ENCODE measurements at places on chromosomes 7 and 10. TPM values are rescaled to one million over a fixed set of nuclear protein-coding genes. Genes with fewer than 3 reads are reported as not detected.
A peak's percentile ranks its signal among the peaks of the same experiment; 100 is the strongest.

DNA sequence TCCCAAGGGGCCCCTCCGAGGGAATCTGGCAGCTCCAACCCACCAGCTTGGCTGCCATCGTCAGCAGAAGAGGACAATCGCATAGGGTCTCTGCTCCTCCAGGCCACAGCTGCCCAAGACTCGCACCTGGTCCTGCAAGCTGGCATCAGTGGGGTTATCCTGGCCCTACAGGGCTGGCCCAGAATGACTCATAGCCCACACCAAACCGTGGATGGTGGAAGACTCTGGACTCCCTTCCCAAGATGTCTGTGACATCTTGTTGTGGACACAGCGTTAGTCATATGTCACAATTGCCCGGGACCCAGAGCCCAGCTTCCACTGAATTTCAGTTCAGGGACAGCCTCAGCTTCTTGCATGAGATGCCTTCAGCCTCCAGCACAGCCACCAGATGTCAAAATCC, 91.5 kb upstream of the CUX1 start:
- DNase-seq, result no peak

ASB10 gene
- not detected for total RNA-seq

TWIST1 gene
- 10.6 TPM for total RNA-seq

GRCh38 chr10:114708717-114709335, 50.8 kb upstream of the ABLIM1 start:
- no peak for DNase-seq

LMOD2 gene
- not detected for total RNA-seq

GPR15LG gene
- total RNA-seq, result 10.3 TPM

DNA sequence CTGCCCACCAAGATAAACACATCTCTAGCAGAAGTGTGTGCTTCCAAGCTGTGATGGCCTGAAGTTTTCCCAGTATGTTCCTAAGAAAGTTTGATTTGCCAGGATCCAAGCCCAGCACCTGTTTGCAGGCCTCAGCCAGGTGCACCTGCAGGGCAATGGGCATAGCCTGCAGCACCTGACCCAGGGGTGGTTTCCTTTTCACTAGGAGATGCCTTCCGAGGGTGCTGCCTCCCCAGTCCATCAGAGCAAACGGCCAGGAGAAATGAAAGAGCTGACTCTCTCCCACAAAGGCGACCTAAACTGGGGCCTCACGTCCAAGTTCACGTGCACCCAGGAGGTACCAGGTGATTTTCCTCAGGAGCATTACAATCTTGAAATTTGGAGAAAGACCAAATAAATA, 7.1 kb downstream of the UCMA start:
- no peak for DNase-seq

ZNF736 gene
- total RNA-seq, result 8.0 TPM

DNA sequence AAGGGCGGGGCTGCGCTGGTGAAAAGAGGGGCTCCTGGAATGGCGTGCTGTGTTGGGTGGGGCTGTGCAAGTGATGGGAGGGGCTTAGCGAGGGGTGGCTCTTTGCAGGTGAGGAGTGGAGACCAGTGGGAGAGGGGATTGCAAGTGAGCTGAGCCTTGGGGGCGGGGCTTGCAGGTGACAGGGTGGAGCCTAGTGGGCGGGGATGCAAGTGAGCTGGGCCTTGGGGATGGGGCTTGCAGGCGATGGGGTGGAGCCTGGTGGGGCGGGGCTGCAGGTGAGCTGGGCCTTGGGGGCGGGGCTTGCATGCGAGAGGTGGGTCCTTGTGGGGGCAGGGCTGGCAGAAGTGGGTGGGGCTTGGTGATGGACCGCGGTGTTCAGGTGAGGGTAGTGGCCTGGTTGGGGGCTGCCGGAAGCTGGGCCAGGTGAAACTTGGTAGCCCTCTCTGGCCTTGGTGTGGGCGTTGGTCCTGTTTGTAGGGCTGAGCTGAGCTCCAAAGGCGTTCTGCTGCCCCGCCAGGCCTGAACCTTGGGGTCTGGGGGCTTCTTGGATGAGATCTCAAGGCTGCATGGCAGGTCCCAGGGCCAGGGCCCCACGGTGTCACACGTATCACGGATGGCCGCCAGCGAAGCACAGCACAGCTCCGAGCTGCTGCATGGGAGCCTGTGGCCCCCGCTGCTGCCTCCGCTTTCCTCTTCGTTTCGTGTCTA, 743 bp upstream of the PITRM1 start:
- peak; percentile 92 for DNase-seq

GRCh38 chr10:53123311-53123710, 350.7 kb upstream of the MBL2 start:
- DNase-seq, result no peak

GRCh38 chr7:81331061-81332018, 412.5 kb upstream of the SEMA3C start:
- no peak for DNase-seq

- DNase-seq, result no peak
Measured at GRCh38 chr10:119680050-119680449, 28.9 kb downstream of the BAG3 start.

AQP1 gene
- 92.1 TPM for total RNA-seq

DNA sequence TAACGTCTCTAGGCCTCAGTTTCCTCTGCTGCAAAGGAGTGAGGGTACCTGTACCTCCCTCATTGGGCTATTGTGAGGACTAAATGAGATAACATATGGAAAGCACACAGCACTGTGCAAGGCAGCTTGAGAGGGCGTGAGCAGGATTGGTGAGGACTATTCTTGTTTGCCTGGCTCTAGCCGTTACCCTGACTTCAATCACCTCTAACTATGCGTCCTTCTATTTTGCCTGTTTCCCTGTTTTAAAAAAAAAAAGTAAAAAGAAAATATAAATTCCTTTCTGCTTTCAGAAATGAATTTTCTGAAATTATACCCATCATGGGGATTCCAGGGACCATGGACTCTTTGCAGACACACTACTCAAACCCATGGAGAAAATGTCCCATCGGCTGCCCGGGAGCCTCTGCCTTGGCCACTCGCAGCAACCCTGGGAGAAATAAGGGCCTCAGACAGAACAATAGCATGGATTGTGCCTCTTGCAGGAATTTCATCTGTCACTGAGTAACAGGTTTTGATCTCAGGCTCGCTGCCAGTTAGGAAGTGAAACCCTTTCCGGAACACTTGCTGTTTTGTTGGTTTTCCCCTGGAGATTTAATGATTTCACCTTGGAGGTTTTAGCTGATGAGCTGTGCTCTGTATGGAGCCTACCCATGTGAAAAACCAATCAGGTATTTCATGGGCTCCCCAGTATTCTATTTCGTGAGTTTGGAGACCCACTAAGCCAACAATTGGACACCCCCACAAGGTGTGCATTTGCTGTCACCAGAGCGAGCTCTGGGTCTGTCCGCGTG, 55.6 kb downstream of the STEAP1B start:
- no peak for DNase-seq

PRF1 gene
- 0.70 TPM for total RNA-seq

DNA sequence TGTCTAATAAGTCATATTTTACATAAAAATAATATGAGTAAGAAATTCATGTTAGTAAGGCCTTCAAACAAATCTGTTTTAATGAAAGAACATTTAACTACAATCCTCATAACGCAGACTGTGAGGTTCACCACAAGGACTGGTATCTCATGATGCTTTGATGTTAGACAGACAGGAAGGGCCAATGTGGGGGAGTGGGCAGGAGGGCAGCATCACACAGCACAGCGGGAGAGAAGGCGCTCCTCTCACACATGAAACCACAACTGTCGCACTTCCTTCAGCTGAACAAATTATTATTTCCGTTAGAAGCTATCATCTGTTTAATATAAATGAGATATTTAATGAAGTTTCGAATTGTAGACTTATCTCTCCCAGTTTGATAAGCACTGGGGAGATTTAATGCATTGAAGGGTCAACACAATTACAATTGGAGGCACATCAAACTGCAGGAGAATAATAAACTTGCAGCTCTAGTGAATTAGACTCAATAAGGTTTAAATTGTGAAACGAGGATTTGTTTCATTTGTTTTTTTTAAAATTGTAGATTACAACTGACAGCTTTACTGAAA, 466.1 kb downstream of the PARD3 start:
- no peak for DNase-seq

- no peak for DNase-seq
Measured at GRCh38 chr10:57418476-57418875, 849.2 kb downstream of the IPMK start.

- no peak for DNase-seq
Measured at GRCh38 chr10:29820890-29821461, 186.2 kb upstream of the SVIL start.

- no peak for DNase-seq
Measured at GRCh38 chr10:722281-723060, 33.0 kb upstream of the DIP2C start.

- no peak for DNase-seq
Measured at GRCh38 chr7:86947929-86948328, 111.5 kb downstream of the ELAPOR2 start.

DNA sequence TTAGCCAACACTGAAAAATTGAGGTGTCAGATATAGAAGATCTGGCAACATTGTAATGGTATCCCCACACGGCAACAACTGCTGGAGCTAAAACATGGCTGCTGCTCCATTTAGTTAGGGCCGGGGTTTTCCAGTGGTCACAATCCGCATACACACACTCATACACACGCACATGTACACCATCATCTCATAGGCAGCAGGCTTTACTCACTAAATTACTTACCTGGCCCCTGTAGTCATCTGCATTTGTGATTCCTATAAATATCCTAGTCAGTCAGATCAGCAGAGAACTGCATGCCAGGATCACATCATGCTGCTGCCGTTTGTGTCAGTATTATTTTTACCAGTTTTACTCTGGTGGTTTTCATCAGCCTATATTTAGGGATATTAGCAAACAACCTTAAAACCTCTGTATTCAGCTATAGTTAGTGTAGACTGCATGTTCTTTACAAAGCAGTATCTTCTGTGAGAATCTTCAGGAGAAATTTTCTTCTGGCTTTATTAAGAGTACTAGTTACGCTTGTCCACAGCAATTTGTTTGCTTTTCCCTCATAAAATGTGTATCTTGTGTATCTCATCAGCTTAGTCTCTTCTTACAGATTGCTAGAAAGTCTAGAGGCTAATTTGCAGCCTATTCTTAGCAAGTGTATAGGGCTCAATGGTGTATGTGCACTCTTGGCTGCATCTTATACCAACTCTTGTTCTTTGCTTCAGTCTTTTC, 38.3 kb upstream of the PTPN12 start:
- no peak for DNase-seq

DNA sequence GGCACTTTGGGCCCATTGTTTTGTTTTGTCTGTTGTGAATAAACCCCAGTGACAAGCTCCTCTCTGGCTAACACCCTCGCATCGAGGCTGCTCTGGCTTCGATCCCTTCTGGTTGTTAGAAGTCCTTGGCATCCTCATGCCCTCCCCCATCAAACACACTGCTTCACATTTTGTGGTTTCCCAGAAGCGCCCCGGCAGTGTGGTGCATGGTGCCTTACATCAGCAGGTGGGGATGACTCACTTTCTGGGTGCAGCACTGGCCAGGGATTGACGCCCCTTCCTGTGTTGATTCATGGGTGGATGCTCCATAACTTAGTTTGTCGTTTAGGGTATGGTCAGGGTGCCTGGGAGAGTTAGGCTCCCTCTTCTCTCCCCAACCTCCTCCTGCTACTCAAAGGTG, 51.4 kb downstream of the PLPP4 start:
- no peak for DNase-seq

RARRES2 gene
- 15.6 TPM for total RNA-seq

GRCh38 chr10:59688921-59689351, 20.7 kb downstream of the SLC16A9 start:
- DNase-seq, result no peak

DNA sequence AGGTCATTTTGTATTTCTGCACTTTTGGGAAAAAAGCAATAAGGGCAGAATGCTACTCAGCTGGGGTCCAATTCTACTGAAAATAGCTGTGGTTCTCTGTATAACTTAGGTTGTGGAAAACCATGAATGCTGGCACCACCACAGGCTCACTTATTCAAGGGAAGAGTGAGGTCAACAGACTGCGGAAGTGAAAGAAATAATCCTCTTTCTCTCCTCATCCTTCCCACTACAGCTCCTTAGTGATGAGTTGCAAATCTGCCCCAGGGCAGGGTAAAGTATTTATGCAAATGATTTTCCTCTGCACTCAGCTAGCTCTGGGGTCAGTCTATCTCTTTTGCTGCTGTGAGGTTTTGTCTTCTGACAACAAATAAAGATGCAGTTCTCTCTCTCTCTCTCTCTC, 74.1 kb upstream of the PTPRZ1 start:
- DNase-seq, result no peak

DNA sequence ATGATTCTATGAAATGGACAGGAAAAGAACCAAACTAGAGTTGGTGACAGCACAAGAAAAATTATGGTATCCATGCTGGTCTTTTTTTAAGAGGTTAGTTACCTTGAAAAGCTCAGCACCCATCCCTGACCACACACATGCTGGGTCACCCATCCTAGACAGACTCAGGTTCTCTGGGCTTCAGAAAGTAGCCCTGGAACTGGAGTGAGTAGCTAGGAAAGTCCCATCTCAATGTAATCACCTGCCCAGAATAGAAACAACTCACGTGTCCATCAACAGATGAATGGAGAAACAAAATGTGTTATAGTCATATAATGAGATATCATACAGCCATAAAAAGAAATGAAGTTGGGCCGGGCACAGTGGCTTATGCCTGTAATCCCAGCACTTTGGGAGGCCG, 37.0 kb downstream of the GSDME start:
- DNase-seq, result no peak

PSMA2 gene
- 33.7 TPM for total RNA-seq

GRCh38 chr10:35594115-35595079, 10.7 kb upstream of the GJD4 start:
- no peak for DNase-seq

GRCh38 chr10:3159152-3159551, 13.4 kb downstream of the PITRM1 start:
- DNase-seq, result no peak

- no peak for DNase-seq
Measured at GRCh38 chr7:93232673-93233018, 480 bp downstream of the VPS50 start.

DNA sequence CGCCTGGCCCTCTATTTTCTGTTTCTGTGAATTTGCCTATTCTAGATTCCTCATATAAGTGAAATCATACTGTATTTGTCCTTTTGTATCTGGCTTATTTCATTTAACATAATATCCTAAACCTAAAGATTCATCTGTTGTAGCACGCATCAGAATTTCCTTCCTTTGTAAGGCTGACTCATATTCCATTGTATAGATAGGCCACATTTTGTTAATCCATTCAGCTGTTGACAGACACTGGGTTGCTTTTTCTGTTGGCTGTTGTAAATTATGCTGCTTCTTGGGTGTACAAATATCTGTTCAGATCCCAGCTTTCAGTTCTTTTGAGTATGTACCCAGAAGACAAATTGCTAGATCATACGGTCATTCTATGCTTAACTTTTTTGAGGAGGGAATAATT, 28.8 kb upstream of the CUL1 start:
- no peak for DNase-seq

- no peak for DNase-seq
Measured at GRCh38 chr10:110775020-110775375, 96.7 kb upstream of the PDCD4 start.

GRCh38 chr7:52473756-52474155, 561.7 kb upstream of the POM121L12 start:
- no peak for DNase-seq

DNA sequence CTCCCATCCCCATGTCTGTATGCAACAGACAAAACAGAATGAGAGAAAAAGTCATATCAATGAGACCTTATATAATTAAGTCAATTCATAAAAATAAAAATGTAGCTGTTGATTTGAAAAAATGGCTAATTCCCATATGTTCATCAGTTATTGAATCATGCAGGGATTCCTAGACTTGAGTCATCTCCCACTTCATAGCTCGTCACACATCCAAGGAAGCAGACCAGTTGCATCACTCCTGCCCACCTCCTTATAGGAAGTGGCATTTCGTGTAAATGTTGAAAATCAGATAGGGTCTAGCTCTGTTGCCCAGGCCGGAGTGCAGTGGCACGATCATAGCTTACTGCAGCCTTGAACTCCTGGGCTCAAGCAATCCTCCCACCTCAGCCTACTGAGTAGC, 56.1 kb upstream of the SH2B2 start:
- DNase-seq, result no peak

Data from suprapubic skin (tissue), 4 donors.